Brain microvascular endothelial cell (primary cell): ENCODE measurements at places on chromosomes 4 and X.

DNA sequence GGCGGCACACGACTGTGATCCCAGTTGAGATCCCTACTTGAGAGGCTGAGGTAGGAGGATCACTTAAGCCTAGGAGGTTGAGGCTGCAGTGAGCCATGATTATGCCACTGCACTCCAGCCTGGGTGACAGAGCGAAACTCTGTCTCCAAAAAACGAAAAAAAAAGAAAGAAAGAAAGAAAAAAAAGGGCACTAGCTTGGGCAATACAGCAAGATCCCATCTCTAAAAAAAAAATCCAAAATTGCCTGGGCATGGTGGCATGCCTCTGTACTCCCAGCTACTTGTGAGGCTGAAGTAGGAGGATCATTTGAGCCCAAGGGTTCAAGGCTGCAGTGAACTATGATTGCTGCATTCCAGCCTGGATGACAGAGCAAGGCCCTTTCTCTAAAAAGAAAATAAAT lies 10.7 kb upstream of the KLHL15 start:
- no peak for DNase-seq

GRCh38 chrX:128287693-128288092 lies 235.5 kb upstream of the ACTRT1 start:
- DNase-seq = no peak

DNA sequence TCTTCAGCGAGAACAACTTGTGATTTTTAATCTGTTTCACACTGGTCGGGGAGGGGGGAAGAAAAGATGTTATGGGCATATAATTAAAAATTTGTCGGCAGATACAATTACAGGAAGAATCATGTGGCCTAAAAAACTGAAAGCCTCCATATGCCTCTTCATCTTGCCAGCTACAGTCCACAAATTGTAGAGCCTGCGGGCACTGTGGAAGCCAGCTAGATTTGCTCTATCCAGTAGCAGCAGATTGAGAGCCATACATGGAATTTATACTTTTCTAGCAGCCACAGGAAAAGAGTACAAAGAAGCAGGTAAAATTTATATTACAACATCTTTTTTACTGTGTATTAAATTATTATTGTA lies 147.3 kb downstream of the TBL1X start:
- DNase-seq = no peak

GRCh38 chrX:154308108-154308946 lies 12.7 kb downstream of the TKTL1 start:
- DNase-seq = peak; percentile 41

GRCh38 chr4:124121461-124121971 lies 591.0 kb downstream of the ANKRD50 start:
- DNase-seq = peak; percentile 69

DNA sequence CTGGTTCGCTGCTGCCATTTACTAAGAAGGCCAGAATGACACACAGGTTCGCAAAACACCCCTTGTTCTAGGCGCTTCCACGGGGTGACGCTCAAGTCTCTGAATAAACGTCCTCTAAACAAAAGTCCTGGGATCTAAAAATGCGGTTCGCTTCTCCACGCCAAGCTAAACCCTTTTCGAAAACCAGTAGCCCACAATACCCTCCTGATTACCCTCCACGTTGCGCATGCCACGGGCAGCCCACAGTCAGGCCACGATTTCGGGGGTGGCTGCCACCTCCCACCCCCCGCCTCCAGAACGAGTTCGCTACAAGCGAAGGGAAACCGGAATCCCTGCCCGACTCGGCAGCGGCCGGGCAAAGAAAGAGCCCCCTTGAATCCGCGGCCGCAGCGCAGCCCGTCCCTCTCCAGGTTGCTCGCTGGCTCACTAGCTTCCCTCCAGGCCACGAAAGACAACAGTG lies 423 bp downstream of the RPL39 start:
- peak; percentile 16 for DNase-seq

DNA sequence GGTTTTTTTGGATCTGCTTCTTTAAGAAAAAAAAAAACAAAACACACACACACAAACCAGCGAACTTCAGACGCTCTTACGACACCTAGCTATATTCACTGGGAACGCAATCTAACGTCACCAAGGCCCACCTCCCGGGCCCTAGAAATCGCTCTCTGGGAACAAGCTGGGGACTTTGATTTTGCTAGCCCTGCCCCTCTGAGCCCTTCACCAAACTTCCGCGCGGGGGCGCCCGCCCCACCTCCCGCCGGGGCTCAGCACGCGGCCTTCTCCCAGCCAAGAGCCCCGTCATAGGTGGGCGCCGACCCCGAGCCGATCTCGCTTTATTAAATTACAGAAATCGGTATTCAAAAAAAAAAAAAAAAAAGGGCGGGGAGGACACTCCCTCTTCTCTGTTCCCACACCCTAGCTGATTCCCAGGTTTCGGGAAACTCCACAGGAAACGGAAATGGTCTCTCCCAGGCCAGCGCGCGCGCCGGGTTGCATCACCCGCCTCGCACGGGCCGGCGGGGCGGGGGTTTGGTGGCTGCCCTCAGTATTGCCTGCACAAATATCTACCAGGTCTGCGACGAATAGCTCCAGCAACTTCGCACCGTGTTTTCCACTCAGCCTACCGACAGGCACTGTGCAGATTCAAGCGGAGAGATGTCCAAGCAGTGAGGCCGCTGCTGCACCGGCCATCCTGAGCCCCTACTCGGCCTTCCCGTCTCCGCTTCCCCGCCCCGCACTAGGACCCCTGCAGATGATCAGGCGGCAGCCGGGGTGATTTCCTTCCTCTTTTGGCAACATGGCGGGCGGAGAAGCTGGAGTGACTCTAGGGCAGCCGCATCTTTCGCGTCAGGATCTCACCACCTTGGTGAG lies at the start of gene EIF2S3:
TSS of gene EIF2S3 (plus strand) at position 775 of the 861 bp plus-strand sequence. CDS start at position 788, 13 bp downstream.
- peak; percentile 95 for DNase-seq

GRCh38 chrX:18714910-18715309 lies 7.5 kb downstream of the PPEF1 start:
- no peak for DNase-seq

DNA sequence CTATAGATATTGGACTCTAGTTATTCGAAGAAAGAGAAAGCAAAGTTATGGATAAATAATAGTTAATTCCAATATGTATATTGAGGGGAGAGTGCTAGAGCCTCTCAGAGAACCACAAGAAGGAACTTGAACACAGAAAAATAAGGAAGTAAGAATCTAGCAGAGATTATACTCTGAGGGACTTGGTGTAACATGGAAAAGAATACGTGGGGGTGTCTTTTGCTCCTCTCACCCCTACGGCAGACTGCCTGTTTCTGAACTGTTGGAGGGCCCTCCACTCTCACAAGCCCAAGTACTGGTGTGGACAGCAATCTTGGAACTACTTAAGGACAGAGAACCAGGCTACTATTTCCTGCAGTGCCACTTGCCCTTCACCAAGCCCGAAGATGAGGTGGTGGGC lies 1174.4 kb upstream of the PCDH10 start:
- no peak for DNase-seq

GRCh38 chr4:185142564-185142911 lies 528 bp upstream of the SLC25A4 start:
- no peak for DNase-seq

- DNase-seq = peak; percentile 1
Measured at GRCh38 chrX:15524417-15524816, 23.8 kb downstream of the BMX start.

GRCh38 chr4:121712001-121712651 lies 15.3 kb upstream of the ANXA5 start:
- DNase-seq = no peak

GRCh38 chrX:953879-954482 lies 258.5 kb downstream of the CRLF2 start:
- no peak for DNase-seq

DNA sequence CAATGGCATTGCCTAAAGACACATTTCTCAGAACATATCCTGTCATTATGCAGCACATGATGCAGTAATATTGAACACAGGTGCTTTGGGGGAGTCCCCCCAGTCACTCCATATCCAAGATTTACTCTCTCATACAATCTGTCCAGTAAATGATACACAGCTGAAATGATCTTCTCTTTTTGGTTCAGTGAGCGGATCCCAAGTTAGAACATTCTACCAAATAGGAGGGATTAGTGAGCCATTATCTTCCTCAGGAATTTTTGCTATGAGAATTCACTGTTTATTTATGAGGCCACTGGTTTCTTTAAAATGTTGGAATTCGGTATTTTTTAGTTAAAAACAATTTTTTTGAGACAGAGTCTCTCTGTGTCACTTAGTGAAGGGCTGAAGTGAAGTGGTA lies 96.5 kb downstream of the TRAPPC11 start:
- no peak for DNase-seq

GRCh38 chr4:17884063-17884462 lies 73.3 kb downstream of the NCAPG start:
- DNase-seq = no peak

DNA sequence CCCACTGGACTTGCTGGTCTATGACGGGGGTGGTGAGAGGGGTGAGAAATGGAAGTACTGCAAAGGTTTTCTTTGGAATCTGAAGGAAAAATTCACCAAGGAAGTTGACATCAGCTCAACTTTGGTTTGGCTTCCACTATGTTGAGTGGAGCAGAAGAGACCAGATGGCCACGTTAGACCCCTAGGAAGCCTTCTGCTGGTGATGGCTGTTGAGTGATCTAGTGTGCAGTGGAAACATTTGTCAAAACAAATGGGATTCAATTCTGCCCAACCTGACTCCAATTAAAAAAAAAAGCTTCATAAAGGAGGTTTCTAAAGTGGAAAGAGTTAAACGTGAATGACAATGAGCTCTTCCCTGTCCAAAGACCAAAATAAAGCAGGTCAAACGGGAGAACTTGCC lies 25.7 kb downstream of the SEL1L3 start:
- DNase-seq = no peak

DNA sequence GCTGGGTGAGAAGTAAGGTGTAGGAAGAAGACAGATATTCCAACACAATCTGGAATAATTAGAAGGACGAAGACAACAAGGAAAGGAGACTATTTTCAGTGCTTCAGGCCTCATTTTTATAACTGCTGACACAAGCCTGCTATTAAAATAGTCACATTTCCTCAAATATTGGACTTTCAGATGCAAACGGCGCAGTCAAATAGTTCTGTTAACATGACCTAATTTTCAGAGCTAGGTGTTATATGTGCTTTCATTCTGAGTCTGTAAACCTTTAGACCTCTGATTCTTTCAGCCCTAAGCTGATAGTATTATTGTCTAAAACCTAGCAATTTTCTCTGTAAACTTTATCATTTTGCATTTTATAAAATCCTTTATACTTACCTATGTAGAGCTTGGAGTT lies 261.5 kb downstream of the IL1RAPL1 start:
- no peak for DNase-seq

DNA sequence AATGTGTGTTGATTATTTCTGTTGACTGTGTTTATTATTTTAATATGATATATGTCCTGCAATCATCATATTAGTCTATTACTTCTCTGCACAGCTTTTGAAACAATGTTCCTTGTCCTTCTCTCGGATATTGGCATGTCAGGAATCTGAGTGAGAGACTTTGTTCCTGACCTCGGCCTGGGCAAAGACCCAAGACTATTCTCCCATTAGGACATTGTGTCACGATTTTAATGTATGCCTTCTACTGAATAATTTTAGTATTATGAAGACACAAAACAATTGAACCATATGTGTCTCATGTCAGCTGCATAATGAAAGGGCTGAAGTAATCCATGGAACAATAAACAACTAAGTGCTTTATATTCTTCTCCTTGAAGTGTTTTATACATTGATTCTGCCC lies 580.8 kb upstream of the TENM3 start:
- peak; percentile 69 for DNase-seq

DNA sequence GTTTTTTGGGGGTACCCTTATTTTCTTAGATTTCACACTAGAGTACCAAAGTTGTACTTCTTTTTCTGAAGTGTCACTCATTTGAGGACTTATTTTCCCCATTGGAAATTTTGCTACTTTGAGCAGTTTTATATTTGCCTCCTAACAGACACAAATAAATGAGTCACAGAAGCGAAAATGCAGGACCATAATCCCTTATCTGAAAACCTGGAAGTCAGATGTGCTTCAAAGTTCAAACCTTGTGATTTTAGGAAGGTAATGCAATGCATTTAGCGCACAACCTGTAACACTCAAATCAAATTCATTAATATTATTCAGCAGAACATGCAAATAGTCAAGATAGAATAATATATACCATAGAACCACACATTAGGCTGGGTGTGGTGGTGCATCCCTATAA lies 6.9 kb downstream of the RELL1 start:
- no peak for DNase-seq

DNA sequence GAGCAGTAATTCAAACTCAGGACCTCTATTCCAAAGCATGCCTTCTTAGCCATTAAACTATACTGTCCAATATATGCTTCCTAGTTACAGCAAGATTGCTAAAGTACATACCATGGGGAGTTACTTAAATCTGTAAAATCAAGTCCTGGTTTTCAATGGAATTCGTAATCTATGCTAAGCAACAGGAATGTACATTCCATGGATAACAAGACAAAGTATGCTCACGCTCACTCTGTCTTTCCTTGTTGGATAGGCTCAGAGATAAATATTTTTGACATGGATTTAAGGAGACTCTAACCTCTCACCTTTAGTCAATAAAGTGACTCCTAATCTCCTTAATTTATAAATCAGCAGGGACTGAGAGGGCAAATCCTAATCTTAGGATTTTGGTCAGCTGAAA lies 47.3 kb upstream of the STK26 start:
- DNase-seq = no peak

DNA sequence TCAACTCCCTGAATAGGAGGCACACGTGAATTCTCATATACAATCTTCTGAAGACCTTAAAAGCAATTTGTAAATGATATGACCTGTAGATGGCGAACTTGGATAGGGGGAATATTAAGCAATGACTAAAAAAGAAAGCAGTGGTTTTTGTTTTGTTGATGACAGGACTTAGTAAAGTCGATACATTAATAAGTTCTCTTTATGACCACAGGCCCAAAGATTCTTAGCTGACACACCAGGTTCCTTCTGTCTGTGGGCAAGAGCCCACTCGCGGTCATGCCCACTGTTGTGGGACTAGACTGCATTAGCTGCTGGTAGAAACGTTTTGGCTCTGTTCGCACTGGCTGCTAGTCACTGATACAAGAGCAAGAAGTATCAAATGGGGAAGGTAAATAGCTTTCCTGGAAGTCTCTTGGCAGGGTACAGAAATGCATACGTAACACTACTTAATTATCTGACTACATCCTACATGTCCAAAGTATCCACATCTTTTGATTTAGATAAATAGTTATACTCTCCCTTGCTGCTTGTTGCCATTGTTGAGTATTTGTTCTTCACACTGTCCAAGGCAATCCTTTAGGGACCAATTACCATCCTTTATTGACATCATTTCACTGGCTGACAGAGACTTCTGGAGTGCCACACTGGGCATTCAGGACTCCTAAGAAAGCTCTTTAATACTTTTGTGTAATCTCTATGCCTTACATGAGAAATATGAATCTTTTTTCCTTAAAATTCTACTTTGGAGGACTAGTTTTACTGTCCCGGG lies 31.0 kb downstream of the ALPK1 start:
- peak; percentile 36 for DNase-seq

GRCh38 chrX:372856-373640 lies 13.7 kb downstream of the PPP2R3B start:
- no peak for DNase-seq

- peak; percentile 6 for DNase-seq
Measured at GRCh38 chrX:155094468-155095061, 23.3 kb downstream of the BRCC3 start.
